Left lobe of liver (tissue), 2 donors: ENCODE measurements at places on chromosomes 12 and 14.

- DNase-seq, result no peak
These were observed 59.2 kb downstream of the TMEM30B start for GRCh38 chr14:61221906-61222305.

- no peak for DNase-seq
These were observed 569.9 kb upstream of the MGAT4C start for GRCh38 chr12:86826051-86826450.

DNA sequence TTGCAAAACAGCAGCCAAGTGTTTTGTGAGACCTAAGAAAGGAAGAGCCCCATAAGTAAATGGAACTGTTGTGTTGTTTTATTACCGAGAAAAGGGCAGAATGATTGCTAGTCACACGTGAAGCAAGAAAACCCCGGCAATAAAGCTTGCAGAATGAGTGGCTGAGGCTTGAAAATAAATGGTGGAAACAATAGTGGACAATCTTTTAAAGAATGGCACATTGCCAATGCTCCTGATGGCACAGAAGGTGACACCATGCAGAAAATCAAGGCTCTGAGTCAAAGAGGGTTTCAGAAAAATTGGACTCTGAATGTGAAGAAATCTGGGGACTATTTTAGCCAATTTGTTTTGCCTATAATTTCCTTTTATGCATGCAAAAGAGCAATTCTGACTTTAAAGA lies 4.0 kb upstream of the AQP2 start:
- DNase-seq, result no peak

DNA sequence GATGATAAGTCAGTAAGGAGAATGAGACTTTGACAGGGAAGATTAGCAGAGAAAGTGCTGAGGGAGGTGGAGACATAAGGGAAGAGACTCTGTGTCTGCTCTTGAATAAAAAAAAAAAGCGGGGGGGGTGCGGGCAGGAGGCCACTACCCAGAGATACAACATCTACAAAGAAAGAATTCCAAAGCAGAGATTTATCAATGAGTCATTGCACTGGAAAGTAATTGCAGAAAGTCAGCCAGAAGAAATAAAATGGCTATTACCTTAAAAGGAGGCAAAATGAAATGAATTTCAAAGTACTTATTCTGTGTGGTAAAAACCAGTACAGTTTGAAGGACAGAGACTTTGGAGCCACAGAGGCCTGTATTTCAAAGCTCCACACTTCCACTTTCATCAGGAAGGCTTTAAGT lies 267.1 kb upstream of the PRKD1 start:
- DNase-seq, result no peak

DNA sequence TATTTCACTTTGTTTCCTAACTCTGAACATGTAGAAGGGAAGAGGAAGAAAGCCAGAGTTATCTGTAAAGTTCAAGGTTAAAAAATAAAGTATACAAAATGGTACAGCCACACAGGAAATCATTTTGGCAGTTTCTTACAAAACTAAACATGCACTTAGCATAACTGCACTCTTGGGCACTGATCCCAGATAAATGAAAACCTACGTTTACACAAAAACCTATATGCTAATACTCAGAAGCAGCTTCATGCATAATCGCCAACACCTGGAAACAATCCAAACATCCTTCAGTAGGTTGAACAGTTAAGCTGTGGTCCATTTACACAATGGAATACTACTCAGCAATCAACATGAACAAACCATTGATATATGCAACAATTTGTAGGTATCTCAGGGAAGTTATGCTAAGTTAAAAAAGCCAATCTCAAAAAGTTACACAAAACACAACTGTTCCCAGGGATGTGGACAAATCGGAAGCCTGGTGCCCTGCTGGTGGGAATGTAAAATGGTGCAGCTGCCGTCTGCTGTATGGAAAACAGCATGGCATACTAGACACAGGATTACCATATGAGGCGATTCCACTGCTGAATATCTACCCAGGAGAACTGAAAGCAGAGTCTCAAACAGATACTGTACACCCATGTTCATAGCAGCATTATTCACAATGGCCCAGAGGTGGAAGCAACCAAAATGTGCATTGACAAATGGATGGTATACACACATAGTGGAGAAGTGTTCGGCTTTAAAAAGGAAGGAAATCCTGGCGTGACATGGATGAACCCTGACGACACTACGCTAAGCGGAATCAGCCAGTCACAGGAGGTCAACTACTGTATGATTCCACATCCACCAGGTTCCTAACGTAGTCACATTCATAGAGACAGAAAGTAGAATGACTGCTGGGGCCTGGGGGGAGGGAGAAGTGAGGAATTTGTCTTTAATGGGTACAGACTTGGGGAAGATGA lies 37.7 kb downstream of the NRDE2 start:
- no peak for DNase-seq

GRCh38 chr12:11980115-11980514 lies 90.6 kb upstream of the BCL2L14 start:
- DNase-seq, result no peak

- no peak for DNase-seq
These were observed 678.2 kb downstream of the NRXN3 start for GRCh38 chr14:78848234-78848820.

GRCh38 chr12:125518074-125518473 lies 452.8 kb downstream of the AACS start:
- DNase-seq, result no peak

- no peak for DNase-seq
These were observed 33.7 kb downstream of the VWF start for GRCh38 chr12:6090803-6091202.

- DNase-seq, result no peak
These were observed 14.0 kb downstream of the SMCO2 start for GRCh38 chr12:27460471-27460978.

DNA sequence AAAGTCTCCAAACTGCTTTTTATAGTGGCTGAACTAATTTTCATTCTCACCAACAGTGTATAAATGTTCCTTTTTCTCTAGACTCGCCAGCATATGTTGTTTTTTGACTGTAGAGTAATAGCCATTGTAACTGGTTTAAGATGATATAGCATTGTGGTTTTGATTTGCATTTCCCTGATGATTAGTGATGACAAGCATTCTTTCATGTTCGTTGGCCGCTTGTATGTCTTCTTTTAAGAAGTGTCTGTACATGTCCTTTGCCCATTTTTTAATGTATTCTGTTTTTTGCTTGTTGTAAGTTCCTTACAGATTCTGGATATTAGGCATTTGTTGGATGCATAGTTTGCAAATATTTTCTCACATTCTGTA lies 404.9 kb downstream of the FLRT2 start:
- DNase-seq, result no peak

- DNase-seq, result no peak
These were observed 21.1 kb downstream of the ENTPD5 start for GRCh38 chr14:73997944-73998447.

DNA sequence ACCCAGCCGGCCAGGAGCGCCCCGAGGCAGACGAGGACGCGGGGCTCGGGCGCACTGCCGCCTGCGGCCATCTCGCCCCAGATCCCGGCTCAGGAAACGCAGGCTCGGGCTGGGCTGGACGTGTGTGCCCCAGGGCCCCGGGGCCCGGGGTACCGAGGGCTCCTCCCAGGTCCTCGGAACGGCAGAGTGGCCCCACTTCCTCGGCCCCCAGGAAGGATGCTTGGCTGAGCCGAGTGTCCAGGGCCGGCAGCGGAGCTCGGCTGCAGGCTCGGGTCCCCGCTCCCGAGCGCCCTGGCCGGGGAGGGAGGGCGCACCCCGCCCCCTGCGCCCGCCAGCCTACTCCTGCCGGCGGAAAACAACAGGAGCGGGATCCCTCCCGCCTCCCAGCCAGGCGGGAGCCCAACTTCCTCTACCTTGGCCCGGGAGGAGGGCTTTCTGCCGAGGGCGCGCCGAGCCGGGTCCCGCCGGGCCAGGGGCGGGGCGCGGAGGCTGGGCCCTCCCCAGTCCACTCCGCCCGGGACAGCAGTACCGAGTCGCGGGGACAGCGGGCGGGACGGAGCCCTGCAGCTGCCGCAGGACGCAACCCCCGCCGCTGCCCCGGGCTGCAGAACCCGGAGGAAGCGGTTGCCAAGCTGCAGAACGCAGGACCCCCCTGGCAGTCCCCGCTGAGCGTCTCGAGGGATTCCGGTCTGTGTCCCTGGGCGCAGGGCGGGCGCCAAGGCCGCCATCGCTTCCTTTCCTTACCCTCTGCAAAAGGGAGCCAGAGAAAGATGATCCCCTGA lies at the start of gene VSIG10:
VSIG10 (minus strand) TSS at position 411 of the 782 bp plus-strand sequence; CDS start at position 71, 340 bp downstream.
- DNase-seq, result peak; percentile 87

DNA sequence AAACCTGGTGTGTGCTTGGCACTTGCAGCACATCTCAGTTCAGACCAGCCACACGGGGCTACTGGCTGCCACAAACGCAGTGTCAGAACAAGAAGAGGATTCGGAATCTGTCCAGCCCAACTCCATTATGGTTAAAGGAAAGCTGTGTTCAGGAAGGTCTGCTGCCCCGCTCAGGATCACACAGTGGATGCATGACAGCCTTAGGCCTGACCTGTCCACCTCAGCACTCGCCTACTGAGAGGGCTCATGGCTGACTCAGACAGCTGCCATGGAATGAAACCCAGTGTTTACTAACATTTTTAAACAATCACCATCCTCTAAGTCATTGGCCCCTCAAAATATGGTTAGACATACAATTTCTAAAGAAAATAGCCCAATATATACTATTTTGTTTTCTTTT lies 5.6 kb upstream of the NIN start:
- DNase-seq, result no peak

DNA sequence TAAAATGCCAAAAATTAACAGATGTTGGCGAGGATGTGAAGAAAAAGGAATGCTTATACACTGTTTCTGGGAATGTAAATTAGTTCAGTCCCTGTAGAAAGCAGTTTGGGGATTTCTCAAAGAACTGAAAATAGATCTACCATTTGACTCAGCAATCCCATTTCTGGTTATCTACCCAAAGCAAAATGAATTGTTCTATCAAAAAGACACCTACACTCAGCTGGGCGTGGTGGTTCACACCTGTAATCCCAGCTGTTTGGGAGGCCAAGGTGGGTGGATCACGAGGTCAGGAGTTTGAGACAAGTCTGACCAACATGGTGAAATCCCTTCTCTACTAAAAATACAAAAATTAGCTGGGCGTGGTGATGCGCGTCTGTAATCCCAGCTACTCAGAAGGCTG lies 279.3 kb upstream of the PDE3A start:
- DNase-seq, result no peak

DNA sequence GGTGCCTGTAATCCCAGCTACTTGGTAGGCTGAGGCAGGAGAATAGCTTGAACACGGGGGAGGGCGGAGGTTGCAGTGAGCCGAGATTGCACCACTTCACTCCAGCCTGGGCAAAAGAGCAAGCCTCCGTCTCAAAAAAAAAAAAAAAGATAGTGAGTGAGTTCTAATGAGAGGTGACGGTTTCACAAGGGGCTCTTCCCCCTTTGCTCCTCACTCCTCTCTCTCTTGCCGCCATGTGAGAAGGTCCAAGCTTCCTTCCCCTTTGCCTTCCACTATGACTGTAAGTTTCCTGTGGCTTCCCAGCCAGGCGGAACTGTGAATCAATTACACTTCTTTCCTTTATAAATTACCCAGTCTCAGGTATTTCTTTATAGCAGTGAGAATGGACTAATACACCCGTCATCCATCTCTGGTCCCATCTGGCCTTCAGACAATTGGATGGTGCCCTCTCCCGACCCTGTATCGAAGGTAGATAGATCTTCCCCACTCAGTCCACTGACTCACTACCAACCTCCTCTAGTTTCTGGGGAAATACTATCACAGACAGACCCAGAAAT lies 27.0 kb upstream of the RCOR1 start:
- DNase-seq, result no peak

DNA sequence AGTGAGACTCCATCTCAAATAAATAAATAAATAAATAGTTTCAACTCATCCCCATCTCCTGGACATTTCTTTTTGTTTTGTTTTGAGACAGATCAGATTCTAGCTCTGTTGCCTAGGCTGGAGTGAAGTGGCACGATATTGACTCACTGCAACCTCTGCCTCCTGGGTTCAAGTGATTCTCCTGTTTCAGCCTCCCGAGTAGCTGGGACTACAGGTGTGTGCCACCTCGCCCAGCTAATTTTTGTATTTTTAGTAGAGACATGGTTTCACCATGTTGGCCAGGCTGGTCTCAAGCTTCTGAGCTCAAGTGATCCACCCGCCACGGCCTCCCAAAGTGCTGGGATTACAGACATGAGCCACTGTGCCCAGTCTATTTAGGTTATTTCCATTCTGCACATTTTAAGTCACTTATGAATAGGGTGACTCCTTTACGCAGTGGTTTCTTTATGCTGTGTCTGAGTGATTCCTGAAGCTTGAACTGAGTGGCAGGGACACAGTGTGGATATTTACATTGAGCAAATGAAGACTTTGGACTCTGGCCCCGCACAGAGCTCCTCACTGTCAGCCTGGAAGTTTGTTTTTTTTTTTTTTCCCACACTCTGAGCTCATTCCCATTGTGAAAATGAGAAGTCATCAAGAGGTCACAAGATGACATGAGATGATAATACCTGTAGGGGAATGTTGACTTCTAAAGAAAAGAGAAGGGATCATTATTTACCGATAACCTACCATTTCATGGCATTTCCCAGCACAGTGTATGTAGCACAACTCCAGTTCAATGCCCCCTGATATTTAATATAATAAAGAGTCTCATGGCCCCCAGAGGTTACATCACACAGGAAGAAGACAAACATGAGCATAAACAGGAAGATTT lies 72.6 kb downstream of the TBX3 start:
- peak; percentile 72 for DNase-seq

DNA sequence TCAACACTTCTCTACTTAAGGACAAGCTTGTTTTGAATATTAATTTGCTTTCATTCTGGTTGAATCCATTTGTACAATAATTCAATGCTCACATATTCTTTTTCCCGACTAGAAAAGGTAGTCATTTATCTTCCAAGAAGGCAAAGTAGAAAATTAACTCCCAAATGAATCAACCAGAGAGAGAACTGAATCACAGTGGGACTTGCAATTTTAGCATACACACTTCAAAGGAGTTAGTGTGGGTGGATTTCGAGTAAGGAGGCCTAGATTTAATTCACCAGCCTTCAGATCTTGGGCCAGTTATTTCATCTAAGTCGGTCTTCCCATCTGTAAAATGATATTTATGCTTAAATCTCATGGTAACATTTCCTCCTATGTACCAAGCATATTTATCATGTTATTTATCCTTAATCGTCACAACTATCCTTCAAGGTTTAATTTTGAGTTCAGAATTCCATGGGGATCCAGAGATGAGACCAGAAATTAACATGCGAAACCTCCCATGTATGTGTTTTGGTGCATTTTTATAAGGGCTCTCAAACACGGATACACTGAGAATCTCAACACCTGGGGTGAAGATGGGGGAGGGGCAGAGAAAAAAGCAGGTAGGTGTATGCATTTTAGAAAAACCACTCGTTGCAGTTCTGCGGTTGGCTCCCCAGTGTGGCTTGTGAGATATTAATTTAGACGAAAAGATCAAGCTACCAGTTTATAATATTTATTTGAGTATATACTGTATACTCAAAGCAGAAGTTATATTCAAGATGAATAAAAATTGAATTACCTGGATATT lies 38.9 kb upstream of the IL22 start:
- DNase-seq, result no peak

GRCh38 chr14:79658769-79659168 lies 552.5 kb downstream of the DIO2 start:
- DNase-seq, result no peak

- DNase-seq, result no peak
These were observed 66.5 kb upstream of the DACT1 start for GRCh38 chr14:58571256-58571655.
